ENCODE measurements at places on chromosomes 4 and X.

DNA sequence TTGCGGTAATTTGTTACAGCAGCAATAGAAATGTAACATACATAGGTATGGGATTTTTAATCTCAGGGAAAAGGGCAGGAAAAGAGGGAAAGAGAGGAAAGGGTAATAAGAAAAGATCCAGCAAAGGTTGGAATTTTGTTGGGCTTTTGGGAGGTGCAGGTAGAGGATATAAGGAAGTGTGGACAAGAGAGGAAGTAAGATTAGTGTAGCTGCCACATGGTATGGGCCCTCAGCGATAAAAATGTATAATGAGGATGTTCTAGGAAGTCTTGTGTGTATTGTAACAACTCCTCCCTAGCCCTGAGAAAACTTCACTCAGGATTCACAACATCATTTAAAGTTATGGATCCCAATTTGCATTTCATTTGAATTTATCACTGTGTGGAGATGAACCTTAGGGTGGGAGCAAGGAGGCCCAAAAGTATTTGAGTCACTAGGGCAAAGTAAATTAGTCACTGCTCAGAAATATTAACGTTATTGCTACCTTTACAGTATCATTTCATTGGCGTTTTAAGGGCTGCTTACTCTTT, 2.8 kb upstream of the IL21 start:
- DNase-seq = no peak

DNA sequence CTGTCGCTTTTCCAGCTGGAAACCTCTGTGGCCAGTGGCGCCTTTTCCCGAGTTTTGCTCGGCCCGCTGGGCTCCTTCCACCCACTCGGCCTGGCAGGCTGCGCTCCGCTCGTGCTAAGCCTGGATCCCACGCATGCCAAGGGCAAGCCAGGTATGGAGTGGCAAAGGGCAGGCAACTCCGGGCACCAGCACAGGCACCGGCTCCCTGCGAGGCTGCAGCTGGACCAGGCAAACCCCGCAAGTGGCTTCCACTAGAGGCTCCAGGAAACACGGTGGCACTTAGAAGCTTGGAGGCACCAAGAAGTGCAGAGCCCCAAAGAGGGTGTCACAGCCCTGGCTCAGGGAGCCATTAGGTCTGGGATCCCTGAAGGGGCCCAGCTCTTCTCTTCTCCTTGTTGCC, 59.5 kb downstream of the PPA2 start:
- no peak for DNase-seq

DNA sequence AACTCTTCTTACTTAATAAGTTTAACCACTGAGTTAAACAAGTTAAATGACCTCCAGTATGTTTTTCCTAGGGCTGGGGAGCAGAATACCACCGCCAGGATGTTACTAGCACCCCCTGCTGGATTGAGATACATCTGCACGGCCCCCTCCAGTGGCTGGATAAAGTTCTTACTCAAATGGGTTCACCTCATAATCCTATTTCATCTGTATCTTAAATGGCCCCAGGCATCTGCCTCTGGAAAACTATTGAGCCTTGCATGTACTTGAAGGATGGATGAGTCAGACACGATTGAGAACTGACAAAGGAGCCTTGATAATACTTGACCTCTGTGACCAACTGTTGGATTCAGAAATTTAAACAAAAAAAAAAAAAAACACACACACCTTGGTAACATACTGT, 61.5 kb upstream of the MMAA start:
- no peak for DNase-seq

DNA sequence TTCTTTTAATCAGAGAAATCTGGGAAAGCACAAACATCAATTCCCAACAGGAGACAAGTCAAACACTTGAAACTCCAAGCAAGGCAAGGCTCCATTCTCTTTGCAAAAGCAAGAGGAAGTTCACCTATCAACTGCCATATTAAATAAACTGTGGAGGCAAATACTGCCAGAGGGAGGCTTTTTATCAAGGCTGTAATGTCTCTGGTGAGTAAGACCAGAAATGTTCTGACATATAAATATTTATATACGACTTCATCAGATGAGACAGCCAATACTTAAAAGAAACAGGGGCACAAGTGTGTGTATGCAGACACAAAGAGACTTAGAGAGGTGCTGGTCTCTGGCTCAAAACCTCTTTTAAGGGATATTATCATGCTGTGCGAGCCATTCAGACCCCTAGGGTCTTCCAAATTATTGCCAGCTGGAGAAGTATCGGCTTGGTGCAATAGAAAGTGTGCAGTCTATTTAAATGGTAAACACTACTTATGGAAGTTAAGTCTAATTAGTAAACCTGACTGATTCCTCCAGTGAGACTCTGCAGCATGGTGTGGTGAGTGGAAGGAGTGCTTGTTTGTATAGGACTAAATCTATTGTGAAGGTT, 24.4 kb downstream of the DCX start:
- DNase-seq = no peak

- DNase-seq = peak; percentile 37
Measured at GRCh38 chrX:9825129-9825790, 39.0 kb downstream of the SHROOM2 start.

GRCh38 chrX:120677004-120677652, 47.3 kb upstream of the C1GALT1C1 start:
- no peak for DNase-seq

GRCh38 chr4:170399581-170400293, 310.0 kb upstream of the AADAT start:
- no peak for DNase-seq

- no peak for DNase-seq
Measured at GRCh38 chr4:83393908-83394307, 59.3 kb upstream of the HPSE start.

DNA sequence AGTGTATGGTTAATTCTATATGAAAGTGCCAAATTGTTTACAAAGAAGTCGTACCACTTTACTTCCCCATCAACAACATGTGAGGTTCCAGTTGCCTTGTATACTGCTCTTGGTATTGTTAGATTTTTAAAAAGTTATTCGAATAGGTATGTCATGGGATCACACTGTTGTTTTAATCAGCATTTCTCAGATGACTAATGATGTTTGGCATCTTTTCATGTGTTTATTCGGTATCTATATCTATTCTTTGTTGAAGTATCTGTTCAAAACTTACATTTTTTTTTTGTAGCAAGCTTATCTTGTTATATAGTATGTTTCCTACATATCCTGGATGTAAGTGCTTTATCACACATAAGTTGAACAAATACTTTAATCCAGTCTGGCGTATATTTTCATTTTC, 99.4 kb upstream of the MAB21L2 start:
- DNase-seq = no peak

DNA sequence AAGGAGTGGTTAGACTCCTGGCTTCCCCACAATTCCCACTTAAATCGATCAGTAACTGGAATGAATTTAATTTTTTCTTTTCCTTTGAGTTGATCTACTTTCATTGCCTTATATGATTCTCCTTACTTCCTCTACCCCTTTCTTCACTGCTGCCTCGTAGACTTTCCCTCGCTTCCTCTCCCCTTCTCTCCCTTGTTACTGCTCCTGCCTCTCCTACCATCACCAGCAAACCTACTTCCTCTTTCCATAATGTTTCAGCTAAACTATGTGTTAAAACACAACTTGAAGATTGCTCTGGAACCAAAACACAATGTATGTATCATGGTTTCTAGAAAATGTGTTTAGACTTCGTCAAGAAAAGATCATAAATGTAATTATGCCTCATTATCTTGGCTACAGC, 132.0 kb upstream of the TET2 start:
- no peak for DNase-seq

DNA sequence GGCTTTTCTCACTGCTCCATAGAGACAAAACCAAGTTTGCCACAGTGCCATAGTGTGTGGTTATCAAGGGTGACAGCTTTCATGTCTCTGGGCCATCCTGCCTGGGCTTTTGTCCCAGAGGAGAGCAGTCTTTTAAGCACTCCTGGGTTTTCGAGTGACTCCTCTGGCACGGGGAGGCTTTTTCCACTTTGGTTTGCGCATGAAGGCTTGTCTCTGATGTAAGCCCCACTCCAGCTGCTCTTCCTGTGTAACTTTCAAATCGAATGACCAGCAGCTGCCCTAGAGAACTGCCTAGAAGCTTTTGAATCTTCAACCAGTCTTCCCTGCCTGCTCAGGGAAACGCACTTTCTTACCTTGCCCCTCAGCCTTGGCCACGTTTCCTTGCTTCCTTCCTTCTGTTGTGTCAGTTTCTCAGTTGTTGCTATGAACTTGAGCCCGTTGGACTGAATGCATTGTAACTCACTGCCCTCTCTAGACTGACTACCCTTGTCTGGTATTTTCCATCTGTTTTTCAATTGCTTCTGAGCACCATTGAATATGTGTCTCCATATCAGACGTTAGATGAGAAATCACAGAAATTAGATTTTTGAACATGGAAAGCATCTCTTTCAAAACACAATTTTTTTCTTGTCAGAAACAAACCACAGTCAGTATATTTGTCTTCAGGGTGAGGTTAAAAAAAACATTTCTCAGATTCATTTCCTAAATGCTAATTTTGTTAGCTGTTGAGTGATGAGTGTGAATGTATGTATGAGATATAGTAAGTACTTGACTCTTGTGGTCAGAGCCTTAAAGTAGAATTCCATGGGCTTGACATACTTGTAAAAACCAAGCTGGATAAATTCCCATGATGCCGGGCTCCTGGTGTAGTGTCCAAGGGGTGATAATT, 45.3 kb downstream of the SLC9A6 start:
- DNase-seq = no peak

DNA sequence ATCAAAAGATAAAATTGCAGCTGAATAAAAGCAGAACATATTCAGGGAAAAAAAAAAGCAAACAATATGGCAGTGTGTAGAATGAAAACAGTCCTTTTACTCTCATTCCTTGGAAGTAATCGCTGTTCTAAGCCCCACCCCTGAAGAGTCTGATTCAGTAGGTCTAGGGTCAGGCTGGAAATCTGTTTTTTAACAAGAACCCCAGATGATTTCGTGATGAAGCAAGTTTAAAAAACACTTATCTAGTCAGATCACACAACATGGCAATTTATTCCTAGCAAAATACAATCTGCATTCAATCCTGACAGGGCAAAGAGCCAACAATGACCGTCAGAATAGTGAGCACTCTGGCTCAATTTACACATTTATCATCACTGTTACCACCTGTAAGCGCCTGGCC, 16.1 kb downstream of the FAM120C start:
- no peak for DNase-seq

DNA sequence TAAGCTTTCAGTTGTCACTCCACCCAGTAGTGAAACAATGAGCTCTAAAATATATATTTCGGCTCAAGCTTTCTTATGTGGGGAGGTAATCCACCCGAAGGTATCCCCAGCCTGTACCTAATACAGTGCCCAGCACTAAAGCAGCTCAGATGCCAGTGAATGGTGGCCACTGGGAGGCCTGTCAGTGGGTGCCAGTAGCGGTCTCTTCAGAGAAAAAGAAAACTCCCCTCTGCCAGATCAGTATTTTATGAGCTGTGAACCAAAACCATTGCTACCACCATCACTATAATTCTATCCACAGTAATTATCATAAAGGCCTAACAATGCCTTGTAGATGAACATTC, 835 bp upstream of the NFKB1 start:
- no peak for DNase-seq

GRCh38 chrX:101415180-101416145, 7.4 kb downstream of the HNRNPH2 start:
- no peak for DNase-seq

GRCh38 chr4:185357211-185357610, 38.5 kb downstream of the LRP2BP start:
- DNase-seq = no peak

DNA sequence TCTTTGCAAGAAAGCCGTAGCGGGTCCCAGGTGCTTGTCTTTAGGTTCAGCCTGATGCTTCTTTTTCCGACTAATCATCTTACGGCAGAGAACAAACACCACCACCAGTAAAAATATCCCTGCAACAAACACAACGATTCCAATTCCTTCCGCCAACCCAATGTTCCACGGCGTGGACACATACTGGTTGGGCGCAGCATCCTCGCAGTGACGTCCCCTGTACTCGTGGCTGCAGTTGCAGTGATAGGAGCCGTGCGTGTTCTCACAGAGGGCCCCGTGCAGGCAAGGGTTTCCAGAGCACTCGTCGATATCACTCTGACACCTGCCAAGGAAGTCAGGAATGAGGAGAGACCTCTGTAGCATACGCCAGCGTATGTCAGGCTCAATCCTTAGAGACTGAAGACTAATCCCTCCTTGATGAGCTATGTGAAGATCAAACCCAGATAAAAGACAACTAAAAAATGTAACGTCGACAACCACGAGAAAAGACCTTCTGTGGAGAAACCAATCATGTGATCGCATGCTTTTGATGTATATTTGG, 41.6 kb upstream of the MTNR1A start:
- DNase-seq = no peak

- DNase-seq = no peak
Measured at GRCh38 chrX:44996277-44996676, 123.3 kb downstream of the KDM6A start.

DNA sequence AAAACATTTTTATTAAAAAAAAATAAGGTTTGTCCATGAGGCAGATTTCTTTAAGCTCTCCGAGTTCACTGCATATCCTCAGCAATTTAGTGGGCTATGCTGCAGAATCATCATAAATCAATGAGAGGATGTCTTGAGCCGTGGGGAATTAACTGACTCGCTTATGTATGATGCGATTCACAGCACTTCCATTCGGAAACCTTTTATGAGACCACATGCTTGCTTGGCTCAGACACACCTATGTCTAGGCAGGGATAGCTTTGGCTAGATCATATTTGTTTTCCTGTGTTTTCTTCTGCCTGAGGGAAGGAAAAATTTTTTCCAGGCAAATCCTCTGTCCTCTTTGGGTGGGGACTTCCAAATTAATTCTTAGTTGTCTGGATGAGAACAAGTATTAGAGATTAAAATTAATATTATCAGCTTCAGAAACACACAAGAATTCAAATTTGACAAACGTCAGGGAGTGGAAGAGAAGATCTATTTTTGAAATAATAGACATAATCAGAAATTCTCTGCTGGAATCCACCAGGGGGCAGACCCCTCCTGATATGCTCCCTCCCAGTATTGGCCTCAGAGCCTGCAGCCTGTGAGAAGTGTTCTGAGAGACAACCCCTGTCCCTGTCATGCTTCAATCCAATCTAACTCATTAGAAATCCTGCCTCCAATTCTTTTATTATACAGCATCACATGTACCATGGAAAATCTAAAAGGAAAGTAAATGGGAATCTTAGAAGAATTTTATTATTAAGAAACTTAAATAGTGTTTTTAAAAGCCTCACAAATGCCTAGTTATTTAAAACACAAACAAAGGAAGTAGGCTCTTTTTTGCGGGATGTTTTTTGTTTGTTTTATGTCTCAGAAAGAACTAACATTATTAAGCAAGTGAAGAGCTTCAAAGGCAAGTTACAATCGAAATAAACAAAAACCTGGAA, 345.1 kb upstream of the TACR3 start:
- peak; percentile 15 for DNase-seq

- DNase-seq = no peak
Measured at GRCh38 chrX:1531096-1531890, 5.7 kb downstream of the P2RY8 start.

Data from LNCaP clone FGC (cell line).